Mesendoderm (in vitro differentiated cells): ENCODE measurements at places on chromosomes 11 and 22.

DNA sequence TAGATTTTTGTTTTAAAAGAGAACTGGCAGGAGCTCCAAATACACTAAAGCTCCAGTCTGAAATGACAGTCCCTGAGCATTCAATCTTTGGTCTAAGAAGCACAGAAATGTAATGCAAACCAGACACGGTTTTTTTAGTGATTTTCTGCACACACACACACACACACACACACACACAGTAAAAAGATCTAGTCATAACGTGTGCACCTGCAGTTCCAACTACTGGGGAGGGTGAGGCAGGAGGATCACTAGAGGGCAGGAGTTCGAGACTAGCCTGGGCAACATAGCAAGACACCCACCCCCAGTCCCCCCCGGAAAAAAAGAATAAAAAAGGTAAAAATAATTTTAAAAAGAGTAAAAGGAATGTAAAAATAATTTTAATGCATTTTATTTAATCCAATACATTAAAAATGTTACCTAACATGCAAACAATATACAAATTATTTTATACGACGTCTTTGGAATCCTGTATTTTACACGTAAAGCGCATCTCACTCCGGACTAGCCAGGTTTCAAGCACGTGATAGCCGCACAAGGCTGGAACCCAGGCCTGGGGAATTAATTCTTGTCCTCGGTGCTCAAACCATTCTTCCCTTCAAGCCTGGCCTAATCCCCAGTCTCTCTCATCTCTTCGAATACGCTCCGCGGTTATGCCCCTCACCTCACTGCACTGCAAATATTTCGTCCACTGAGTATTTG lies 762 bp upstream of the TBC1D22A start:
- H3K36me3 ChIP-seq = no peaks in the 10 kb centered on the region
- H3K27me3 ChIP-seq = no peaks in the 10 kb centered on the region
- H3K4me1 ChIP-seq = no peaks in the 10 kb centered on the region
- no peak overlapping the region for H3K27ac ChIP-seq
- peak overlapping the region; percentile 97 for H3K4me3 ChIP-seq
- peak; percentile 44 for DNase-seq

GRCh38 chr11:23317816-23318215 lies 457.5 kb upstream of the CCDC179 start:
- no peak for DNase-seq
- H3K27me3 ChIP-seq = no peaks in the 10 kb centered on the region
- no peaks in the 10 kb centered on the region for H3K4me1 ChIP-seq
- H3K27ac ChIP-seq = no peak overlapping the region
- H3K4me3 ChIP-seq = no peak overlapping the region
- no peaks in the 10 kb centered on the region for H3K36me3 ChIP-seq

GRCh38 chr22:49045276-49045675 lies 782.4 kb downstream of the BRD1 start:
- no peak overlapping the region for H3K4me3 ChIP-seq
- no peak overlapping the region for H3K27ac ChIP-seq
- H3K4me1 ChIP-seq = no peaks in the 10 kb centered on the region
- no peak for DNase-seq

GRCh38 chr22:31238057-31238456 lies 26.0 kb downstream of the LIMK2 start:
- DNase-seq = no peak
- no peak overlapping the region for H3K27ac ChIP-seq
- H3K4me1 ChIP-seq = peaks cover 3% of the 10 kb centered on the region

- H3K27me3 ChIP-seq = no peaks in the 10 kb centered on the region
- no peaks in the 10 kb centered on the region for H3K4me1 ChIP-seq
Observed at GRCh38 chr11:15057329-15057728, 16.1 kb upstream of the CALCB start.

DNA sequence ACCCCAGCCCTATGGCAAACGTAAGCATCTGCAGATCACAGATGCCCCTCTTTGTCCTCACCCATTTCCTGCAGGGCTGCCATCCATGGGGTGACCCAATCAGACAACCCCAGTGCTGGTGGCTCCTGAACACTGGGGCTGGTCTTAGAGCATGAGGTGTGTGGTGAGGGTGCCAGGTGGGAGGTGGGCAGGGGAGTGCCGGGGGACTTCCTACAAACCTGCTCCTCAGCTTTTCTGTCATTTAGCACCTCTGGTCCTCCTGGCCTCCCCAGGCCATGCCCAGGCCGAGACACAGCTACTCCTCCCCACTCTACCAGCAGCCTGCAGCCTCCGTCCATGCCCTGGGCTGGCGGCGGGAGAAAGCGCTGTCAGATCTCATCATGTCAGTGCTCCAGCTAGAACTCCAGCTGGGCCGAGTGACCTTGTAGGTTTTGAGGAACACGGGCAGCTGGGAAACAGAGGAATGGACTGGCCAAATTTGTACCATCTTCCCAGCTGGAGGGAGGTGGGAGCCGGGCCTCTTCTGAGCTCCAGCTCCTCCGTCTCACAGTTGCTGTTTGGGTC lies 157.7 kb upstream of the NECTIN1 start:
- peaks cover 13% of the 10 kb centered on the region for H3K4me1 ChIP-seq
- no peak for DNase-seq
- no peaks in the 10 kb centered on the region for H3K27me3 ChIP-seq
- H3K4me3 ChIP-seq = no peak overlapping the region

GRCh38 chr11:8772571-8773519 lies 90.3 kb downstream of the RPL27A start:
- H3K36me3 ChIP-seq = no peaks in the 10 kb centered on the region
- no peak overlapping the region for H3K4me3 ChIP-seq
- peaks cover under 1% of the 10 kb centered on the region for H3K4me1 ChIP-seq
- H3K27ac ChIP-seq = no peak overlapping the region
- no peak for DNase-seq
- no peaks in the 10 kb centered on the region for H3K27me3 ChIP-seq

DNA sequence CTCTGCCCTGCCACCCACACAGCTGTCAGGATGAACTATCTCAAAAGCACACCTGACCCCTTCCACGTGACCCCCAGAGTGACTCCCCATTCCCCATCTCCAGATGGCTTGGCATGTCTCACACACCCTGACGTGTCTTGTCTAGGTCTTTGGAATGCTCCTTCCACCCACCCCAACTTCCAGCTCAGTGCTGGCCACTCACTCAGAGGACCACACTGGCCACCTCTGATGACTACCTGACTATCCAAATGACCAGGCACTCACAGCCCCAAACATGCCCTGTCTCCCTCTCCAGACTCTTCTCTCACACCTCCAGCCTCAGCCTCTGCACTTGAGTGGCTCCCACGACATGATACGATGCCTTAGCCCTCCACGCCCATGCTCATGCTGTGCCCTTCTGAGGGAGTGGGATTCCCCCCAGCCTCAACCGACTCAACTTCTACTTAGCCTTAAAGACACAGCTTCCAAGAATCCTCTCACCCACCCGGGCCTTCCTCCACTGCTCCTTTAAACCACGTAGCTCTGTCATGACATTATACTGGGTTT lies 259.4 kb downstream of the BUD13 start:
- H3K27ac ChIP-seq = no peak overlapping the region
- H3K36me3 ChIP-seq = no peaks in the 10 kb centered on the region
- no peak for DNase-seq
- H3K4me3 ChIP-seq = no peak overlapping the region

DNA sequence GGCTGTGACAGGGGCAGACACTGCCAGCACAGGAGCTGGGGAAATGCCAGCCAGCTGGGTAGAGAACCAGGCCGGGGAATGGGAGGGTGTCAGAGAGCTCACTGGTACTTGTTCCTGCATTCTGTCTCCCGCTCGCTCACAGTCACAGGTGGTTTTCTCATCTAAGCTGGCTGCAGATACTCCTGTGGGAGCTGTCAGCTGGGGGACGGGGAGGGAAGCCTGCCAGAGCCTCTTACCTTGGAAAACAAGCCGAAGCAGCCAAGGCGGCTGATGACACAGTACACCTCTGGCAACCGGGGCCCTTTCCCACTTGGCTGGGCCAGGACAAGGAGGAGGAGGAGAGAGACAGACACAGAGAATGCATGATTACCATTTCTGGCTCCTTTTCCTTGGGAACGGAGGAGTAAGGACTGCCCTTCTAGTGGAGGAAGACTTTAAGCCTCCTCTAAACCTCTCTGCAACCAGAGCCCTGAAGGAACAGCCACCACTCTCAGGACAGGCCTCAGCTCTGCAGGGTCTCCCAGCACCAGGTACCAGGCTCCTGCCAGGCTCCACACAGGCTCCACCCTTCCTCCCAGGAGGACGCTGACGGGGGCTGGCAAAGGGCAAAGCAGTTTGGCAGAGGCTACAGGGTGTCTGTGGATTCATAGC lies 25.1 kb downstream of the RPL27A start:
- no peak for DNase-seq
- H3K36me3 ChIP-seq = peaks cover 3% of the 10 kb centered on the region
- no peaks in the 10 kb centered on the region for H3K27me3 ChIP-seq

GRCh38 chr11:80297858-80298632 lies 857.2 kb upstream of the TENM4 start:
- no peaks in the 10 kb centered on the region for H3K36me3 ChIP-seq
- no peaks in the 10 kb centered on the region for H3K27me3 ChIP-seq
- DNase-seq = no peak
- no peaks in the 10 kb centered on the region for H3K4me1 ChIP-seq

GRCh38 chr11:92596596-92597317 lies 372.1 kb downstream of the FAT3 start:
- no peak overlapping the region for H3K27ac ChIP-seq
- no peaks in the 10 kb centered on the region for H3K27me3 ChIP-seq
- no peaks in the 10 kb centered on the region for H3K36me3 ChIP-seq
- DNase-seq = no peak
- H3K4me1 ChIP-seq = no peaks in the 10 kb centered on the region
- H3K4me3 ChIP-seq = no peak overlapping the region

DNA sequence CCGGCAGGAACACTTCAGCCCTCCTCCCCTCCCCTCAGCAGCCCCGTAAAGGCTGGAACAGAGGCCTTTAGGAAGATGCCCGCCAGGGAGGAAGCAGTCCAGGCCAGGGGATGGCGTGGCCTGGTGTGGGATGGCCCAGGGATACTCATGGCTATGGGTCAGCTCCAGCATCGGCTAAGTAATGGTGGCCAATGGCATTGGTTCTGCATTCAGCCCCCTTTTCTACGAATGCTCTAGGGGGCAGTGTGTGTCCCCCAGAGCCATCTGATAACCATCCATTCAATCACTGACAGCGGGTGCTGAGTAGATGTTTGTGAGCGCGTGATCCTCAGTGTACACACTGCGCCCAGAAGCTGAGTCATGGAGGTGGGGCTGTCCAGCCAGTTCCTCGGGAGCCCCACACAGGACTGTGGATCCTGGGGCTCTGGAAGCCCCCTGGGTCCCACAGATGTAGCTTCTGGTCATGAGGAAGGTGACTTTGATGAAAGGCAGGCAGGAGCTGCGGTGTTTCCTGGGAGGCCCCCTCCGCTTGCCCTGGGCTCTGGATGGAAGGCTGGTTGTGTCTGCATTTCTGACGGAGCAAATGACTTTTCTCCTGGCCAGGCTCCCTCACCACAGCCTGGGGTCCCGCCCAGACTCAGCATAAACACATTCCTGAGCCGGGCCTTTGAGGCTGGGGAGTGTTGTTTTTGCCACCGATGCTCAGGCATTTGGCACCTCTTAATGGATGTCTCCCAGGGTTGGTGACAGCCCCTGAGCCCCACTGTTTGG lies 46.5 kb downstream of the FBLN1 start:
- H3K27me3 ChIP-seq = no peaks in the 10 kb centered on the region
- peaks cover 34% of the 10 kb centered on the region for H3K36me3 ChIP-seq
- DNase-seq = peak; percentile 92
- no peak overlapping the region for H3K4me3 ChIP-seq
- no peak overlapping the region for H3K27ac ChIP-seq

GRCh38 chr22:26615149-26615548 lies 2.7 kb downstream of the CRYBB1 start:
- DNase-seq = no peak
- no peak overlapping the region for H3K4me3 ChIP-seq
- H3K4me1 ChIP-seq = peaks cover 28% of the 10 kb centered on the region
- no peaks in the 10 kb centered on the region for H3K36me3 ChIP-seq
- no peak overlapping the region for H3K27ac ChIP-seq

DNA sequence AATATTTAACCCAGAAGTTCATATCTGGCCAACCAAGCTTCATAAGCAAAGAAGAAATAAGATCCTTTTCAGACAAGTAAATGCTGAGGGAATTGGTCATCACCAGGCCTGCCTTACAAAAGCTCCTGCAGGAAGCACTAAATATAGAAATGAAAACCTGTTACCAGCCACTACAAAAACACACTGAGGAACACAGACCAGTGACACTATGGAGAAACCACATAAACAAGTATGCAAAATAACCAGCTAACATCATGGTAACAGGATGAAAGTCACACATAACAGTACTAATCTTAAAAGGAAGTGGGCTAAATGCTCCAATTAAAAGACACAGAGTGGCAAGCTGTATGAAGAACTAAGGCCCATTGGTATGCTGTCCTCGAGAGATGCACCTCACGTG lies 311.4 kb downstream of the DYNC2H1 start:
- no peaks in the 10 kb centered on the region for H3K36me3 ChIP-seq
- H3K4me3 ChIP-seq = no peak overlapping the region
- DNase-seq = no peak

DNA sequence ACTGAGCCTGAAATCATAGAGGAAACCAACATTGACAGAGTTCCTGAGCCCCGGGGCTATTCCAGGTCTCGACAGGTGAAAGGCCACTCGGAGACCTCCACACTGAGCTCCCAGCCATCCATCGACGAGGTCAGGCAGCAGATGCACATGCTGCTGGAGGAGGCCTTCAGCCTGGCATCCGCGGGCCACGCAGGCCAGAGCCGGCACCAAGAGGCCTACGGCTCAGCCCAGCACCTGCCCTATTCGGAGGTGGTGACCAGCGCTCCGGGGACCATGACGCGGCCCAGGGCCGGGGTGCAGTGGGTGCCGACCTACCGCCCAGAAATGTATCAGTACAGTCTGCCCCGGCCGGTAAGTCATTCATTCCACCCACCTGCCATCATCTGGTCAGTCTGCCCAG lies 54.9 kb downstream of the C11orf91 start:
- H3K27me3 ChIP-seq = no peaks in the 10 kb centered on the region
- DNase-seq = no peak
- H3K4me1 ChIP-seq = no peaks in the 10 kb centered on the region
- no peak overlapping the region for H3K27ac ChIP-seq
- no peak overlapping the region for H3K4me3 ChIP-seq

GRCh38 chr11:125315079-125315740 lies 150.7 kb downstream of the PKNOX2 start:
- no peaks in the 10 kb centered on the region for H3K27me3 ChIP-seq
- no peaks in the 10 kb centered on the region for H3K36me3 ChIP-seq
- H3K4me1 ChIP-seq = peaks cover 3% of the 10 kb centered on the region
- no peak for DNase-seq
- H3K27ac ChIP-seq = no peak overlapping the region
- no peak overlapping the region for H3K4me3 ChIP-seq

DNA sequence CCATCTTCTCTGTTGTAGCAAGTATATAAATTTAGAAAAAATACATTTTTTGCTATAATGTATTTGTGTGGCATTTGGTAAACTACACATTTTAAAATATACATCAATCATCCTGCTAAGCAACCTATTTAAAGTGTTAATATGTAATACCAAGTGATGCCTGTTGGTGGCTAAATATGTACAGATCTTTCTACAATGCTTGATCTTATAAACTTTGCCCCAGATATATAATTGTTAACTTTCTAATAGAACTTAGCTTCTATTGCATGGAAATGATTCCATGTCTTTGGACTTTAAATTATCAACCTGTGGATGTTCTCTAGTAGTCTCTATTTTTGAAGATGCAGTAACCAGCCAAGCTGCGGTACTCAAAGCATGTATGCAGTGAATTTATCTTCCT lies 1260.4 kb upstream of the RAG2 start:
- DNase-seq = no peak
- H3K4me3 ChIP-seq = no peak overlapping the region
- H3K36me3 ChIP-seq = no peaks in the 10 kb centered on the region
- H3K4me1 ChIP-seq = no peaks in the 10 kb centered on the region
- no peak overlapping the region for H3K27ac ChIP-seq
